T-helper 2 cell treated with Interferon-gamma antibody and Interleukin-4, amounts not matched to agents 5 μg/mL and 100 μg/mL, for 36 hours (primary cell): ENCODE measurements at places on chromosomes 11 and 22.

DNA sequence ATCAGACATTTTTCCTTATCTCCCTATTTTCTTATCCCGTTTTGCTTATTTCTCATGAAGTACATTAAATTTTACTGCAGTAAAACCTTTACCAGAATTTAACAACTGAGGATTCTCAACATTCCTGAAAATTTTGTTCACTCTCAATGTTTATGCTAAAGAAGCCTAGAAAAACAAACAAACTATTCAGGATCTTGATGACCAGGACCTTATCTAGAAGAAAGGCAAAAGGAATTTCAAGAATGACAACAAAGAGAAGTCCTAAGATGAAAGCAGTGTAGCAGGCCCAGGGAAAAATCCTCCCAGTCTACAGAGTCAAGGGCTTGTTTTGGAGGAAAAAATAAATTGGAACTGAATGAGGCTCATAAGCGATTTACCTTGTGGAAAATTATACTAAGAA, 283.3 kb upstream of the ARHGAP42 start:
- no peak overlapping the region for H3K27ac ChIP-seq
- DNase-seq: no peak
- no peak overlapping the region for H3K4me3 ChIP-seq
- no peaks in the 10 kb centered on the region for H3K4me1 ChIP-seq
- H3K27me3 ChIP-seq: no peaks in the 10 kb centered on the region

DNA sequence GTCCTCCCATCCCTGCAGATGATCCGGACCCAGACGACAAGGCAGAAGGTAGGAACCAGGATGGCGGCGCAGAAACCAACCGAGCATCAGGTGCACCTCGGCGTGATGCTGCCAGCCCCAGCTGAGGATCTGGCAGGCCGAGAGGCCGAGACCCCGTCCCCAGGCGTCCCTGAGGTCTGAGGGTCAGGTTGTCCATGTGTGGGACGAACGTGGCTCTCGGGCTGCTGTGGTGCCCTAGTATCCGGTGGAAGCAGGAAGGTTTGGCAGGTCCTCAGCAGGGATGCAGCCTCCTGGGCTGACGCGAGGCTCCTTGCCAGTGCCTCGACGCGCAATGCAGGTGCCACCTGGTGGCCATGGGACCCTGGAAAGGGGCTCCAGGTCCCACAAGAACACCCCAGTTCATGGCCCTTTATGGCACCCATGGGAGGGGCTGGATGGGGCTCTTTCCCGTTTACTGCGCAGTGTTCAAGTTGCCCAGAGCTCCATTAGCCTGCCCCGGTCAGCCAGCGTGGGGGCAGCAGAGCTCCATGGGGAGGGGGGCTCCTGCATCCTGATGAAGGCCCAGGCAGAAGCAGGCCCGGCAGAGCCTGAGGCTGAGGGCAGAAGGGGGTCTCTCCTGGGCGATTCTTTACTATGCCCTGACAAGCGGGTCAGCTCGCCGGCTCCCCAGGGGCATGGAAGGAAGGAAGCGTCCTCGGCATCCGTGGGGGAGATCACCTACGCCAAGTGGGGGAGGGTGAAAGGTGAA, 129.9 kb downstream of the CTTN start:
- H3K4me3 ChIP-seq: no peak overlapping the region
- no peak for DNase-seq
- H3K4me1 ChIP-seq: no peaks in the 10 kb centered on the region
- H3K36me3 ChIP-seq: no peaks in the 10 kb centered on the region

DNA sequence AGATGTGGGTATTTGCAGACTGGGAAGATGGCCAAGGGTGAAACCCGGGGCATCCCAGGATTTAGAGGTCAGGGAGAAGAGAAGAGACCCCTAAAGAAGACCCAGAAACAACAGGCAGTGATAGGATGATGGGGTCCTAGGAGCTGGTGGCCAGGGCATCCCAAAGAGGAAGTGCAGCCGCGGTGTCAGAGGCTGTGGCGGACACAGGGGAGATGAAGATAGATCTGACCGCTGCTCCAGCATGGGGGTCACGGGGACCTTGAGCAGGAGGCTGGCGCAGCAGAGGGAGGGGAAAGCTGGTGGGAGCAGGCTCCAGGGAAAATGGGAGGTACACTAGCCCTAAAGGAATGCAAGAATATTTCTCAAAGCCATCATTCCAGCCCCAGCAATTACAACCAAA, 47.3 kb downstream of the CTTN start:
- H3K4me3 ChIP-seq: no peak overlapping the region
- no peak for DNase-seq
- peaks cover 5% of the 10 kb centered on the region for H3K36me3 ChIP-seq
- H3K27me3 ChIP-seq: no peaks in the 10 kb centered on the region
- H3K27ac ChIP-seq: no peak overlapping the region

DNA sequence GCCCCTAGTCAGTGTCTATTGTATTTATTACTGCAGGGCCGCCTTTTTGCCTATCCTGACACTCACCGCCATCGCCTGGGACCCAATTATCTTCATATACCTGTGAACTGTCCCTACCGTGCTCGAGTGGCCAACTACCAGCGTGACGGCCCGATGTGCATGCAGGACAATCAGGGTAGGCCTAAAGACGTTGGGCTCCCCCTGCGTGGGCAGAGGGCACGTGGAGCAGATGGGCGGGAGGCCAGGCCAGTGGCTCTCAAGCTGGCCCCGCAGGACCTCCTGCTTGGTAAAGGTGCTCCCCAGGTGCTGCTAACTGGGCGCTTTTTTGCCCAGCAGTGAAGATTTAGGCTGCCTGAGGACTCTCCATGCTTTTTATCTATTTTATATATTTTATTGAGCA, 22.5 kb downstream of the CAT start:
- no peak for DNase-seq
- H3K4me3 ChIP-seq: no peak overlapping the region
- no peaks in the 10 kb centered on the region for H3K27me3 ChIP-seq
- H3K36me3 ChIP-seq: peaks cover 63% of the 10 kb centered on the region
- H3K4me1 ChIP-seq: peaks cover 5% of the 10 kb centered on the region
